ENCODE measurements at places on chromosomes 1 and 21.

DNA sequence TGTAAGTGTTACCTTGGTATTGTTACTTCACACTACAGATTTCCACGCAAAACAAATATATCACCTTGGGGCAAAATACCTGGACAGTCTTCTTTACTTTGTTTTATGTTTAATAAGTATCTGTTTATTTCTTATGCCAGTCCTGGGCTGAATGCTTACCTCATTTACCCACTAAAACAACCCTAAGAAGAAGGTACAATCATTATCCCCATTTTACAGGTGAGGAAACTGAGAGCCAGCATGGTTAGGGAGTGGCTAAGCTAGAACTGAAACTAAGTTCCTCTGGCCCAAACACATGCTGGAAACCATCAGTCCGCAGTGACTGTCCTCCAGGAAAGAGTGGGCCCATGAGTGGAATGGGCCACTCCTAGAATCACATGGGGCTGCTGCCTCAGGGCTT lies 13.0 kb upstream of the GUCA2B start:
- no peak for DNase-seq

DNA sequence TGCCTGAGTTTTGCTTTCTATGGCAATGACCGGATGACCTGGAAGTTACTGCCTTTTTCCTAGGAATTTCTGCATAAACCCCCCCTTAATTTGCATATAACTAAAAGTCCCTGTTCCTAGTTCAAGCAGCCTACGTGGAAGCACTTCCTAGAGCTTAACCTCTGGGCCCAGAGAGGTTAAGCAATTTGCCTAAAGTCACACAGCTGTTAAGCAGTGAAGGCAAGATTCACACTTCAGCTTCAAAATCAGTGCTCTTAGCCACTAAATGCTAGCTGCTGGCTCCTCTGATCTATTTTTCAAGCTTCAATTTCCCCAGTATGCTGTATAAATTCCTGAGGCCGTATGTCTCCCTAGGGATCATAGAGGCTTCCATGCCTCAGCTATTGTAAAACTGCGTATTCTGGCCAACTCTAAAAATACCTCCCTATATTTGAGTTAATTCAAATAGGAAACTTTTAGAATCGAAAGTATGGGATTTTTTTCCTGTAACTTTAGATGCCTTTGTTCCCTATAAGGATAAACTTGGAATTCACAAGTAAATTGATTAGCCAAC lies 53.1 kb upstream of the CD5L start:
- DNase-seq = no peak

GRCh38 chr21:33598051-33598450 lies 9.6 kb upstream of the DONSON start:
- no peak for DNase-seq

GRCh38 chr1:10510520-10511493 lies 36.1 kb downstream of the PEX14 start:
- DNase-seq = peak; percentile 95

DNA sequence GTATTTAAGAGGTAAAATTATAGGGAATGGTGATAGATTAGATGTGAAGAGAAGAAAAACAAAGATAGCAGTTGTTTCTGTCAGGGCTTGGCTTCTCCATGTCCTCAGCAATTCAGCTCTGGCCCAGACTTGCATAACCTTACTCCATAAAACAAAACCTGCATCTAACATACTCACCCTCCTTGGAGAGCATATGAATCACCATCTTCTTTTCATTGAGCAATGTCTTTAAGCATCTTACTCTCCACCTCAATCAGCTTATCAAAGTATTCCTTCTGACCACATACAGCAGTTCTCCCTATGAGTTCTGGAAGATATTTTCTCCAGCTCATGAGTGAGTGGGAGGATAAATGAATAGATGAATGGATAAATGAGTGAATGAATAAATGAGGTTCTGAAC lies 49.0 kb downstream of the RAB3B start:
- no peak for DNase-seq

DNA sequence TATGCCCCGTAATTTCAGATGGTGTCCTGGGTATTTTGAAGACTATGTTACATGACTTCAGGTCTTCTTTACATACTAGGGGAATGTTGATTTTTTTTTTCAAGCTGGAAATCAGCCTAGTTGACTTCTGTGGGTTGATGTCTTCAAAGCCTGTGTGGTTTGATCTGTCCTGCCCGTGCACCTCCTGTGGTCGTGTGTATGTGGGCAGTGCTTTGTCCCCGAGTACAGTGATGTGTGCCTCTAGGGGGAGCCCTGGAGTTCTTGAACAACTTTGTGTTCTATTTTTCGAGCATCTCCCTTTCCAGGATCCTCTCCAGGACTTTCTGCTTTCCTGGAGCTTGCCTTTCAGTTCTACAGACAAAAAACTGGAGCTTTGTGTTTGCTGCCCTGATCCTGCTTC lies 28.9 kb downstream of the OBSCN start:
- DNase-seq = peak; percentile 14

DNA sequence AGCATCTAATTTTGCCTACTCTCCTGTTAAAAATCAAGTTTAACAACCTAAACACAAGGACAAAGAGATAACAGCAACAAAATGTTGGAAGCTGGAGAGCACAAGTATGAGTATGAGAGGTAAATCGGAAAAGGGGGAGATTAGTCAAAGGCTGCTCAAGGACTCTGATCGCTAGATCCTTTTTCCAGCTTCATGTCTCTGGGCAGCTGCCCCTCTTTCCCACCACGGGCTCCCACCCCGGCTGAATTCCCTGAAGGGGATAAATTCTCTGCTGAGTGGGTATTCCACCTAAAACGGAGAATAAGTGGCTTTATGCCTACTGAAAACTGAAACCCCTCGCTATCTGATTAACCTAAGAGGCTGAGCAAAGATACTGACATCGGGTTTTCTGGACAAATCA lies 696 bp upstream of the CTBS start:
- DNase-seq = no peak

DNA sequence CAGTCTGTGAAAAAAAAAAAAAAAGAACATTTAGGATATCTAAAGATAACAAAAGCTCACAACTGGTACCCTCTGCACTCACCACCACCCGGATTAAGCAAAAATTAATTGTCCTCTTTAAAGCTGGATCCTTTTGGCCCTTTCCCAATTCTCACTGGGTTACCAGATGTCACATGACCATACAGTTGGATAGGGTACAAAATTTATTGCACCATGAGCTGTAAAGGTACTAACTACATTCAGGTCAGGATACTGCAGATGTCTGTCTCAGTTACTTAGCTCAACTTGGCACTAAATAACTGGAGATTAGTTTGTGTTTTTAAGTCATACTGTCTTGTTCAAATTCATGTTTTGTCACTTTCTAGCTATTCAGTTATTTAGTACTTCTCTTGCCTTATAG lies 96.3 kb downstream of the GPATCH2 start:
- no peak for DNase-seq

GRCh38 chr1:197304638-197305200 lies 36.7 kb downstream of the CRB1 start:
- no peak for DNase-seq

DNA sequence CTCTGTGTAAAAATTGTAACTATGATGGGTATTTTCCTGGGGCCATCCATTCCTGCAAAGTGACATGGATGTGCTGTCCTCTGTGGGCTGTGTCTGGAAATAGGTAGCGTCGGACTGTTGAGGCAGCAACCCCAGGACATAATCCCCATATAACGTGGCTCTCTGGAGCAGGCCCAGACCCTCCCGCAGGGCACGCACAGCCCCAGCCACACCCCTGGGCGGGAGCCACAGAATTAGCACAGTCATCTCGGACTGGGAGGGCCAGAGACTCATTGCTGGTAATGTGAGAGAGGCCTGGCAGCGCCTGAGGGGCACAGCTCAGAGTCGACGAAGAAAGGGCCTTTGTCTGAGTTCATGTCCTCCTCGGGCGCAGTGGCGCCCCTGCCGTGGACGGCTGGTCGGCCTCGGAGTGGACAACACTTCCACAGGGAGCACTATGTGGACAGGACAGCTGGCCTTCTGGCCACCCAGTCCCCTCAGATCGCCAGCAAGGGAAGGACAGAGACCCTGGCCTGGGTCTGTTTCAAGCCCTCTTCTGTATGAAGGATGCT lies 20.1 kb downstream of the SIM2 start:
- no peak for DNase-seq

DNA sequence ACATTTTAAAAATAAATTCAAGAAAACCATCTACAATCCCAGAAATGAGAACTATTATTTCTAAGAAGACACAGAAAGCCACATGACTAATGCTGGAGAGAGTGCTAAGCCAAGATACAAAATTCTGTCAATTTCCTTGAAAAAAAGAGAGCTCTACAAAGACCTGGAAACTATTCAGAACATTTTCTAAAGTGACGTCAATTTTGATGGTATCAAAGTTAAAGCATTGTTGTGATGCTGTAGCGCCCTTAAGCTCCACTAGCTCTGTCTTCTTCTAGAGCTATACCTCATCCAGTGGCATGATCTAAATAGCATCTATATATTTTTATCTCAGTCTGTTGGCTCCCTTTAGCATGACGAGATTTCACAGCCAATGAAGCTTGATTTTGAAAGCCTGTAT lies 73.9 kb downstream of the ODF2L start:
- DNase-seq = no peak

GRCh38 chr1:46413596-46413985 lies 19.5 kb downstream of the FAAH start:
- DNase-seq = peak; percentile 74

- no peak for DNase-seq
Observed at GRCh38 chr1:93680076-93680419, 1.6 kb downstream of the BCAR3 start.

- DNase-seq = no peak
Observed at GRCh38 chr1:8461351-8462110, 143.6 kb downstream of the SLC45A1 start.

DNA sequence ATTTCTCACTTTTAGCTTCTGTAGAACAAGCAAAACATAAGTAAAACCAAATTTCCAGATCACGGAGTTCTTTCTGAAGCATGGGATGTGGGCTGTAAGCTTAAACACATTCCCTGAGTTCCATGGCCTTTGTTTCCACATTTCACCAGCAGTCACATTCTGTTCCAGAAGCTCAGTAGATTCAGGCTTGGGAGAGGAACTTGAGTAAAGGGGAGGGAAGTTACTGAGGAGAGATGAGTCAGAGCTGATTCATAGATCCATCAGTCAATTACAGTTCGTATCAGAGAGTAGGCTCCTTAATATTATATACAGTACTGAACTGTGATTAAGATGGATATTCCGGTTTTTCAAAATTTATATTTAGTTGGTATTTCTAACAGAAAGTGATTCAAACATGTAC lies 614.3 kb downstream of the NCAM2 start:
- no peak for DNase-seq

GRCh38 chr1:175978476-175978875 lies 228.6 kb downstream of the COP1 start:
- no peak for DNase-seq

GRCh38 chr1:42891465-42892138 lies 45.2 kb downstream of the ZNF691 start:
- DNase-seq = no peak

- DNase-seq = no peak
Observed at GRCh38 chr1:209324901-209325871, 258.3 kb upstream of the CAMK1G start.

- DNase-seq = no peak
Observed at GRCh38 chr1:24732186-24732885, 12.9 kb upstream of the CLIC4 start.

DNA sequence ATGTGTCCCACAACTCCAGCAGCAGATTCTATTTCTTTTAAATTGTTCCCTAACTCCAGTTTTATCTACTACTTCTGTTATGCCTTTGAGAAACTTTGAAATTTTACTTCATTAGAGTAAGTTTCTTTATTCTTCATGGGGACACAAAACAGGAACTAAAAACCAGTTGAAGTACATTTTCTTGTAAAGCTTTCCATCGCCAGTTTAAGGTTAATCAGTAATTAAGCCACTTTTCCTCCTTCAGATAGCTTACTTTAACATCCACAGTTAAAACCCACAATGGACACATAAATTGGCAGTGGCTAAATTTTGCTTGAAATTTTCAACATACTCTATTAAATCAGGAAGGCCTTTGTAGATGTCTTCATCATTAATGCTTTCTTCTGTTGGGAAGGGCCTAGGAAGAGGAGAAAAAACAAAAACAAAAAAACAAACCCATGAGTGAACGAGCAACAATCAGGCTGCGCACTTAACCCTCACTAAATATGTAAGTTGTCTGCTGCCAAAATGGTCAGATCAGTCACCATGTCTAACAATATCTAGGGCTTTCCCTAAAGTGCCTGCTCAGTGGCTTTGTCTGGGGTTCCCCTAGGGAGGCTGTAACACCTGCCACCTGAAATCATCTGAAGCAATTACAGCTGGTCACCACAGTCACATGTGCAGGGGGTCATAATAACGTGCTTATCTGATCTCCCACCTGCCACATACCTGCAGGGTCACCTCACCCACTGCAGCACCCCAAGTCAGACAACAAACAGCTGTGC lies 187.9 kb downstream of the VAV3 start:
- DNase-seq = no peak

DNA sequence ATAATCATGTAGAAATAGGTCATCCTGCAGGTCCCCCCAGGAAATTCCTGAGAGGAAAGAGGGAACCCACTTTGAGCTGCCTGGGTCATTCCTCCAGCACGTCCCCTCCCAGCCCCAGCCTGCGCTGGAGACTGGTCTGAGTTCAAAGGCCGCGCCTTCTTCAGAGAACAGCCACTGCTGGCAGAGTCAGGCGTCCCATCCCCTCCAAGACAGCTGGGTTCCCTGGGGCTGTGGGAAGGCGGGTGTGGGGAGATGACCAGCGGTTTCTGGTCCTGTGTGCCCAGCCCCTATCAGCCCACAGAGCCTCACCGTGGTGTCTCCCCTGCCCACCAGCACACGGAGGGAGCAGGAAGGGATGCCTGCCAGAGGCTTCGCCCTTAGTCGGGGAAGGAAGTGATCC lies 18.0 kb upstream of the TRAPPC10 start:
- no peak for DNase-seq
